Upper lobe of right lung (tissue), 1 donor: ENCODE measurements at places on chromosomes 3 and 15. TPM values are rescaled to one million over a fixed set of nuclear protein-coding genes. Genes with fewer than 3 reads are reported as not detected.

DNA sequence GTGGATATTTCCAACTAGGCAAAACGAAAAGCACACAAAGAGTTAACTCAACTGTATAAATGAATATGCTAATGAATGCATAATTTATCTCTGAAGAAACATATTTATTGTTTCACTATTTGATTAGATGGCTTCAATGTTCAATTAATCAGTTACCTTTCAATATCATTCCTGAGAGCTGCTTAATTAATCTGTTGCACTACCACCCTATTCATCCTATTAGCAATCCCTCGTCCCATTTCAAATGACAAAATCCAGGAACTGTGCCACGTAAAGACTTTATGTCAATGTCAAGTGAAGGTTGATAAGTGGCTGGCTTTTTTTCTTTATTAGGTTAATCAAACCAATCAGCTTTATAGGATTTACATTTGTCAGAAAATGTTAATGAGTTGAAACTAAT lies 82.7 kb downstream of the ALCAM start:
- no peak for DNase-seq
- no peaks in the 10 kb centered on the region for H3K36me3 ChIP-seq
- no peak overlapping the region for H3K4me3 ChIP-seq
- H3K4me1 ChIP-seq, result no peaks in the 10 kb centered on the region
- H3K27me3 ChIP-seq, result no peaks in the 10 kb centered on the region

DNA sequence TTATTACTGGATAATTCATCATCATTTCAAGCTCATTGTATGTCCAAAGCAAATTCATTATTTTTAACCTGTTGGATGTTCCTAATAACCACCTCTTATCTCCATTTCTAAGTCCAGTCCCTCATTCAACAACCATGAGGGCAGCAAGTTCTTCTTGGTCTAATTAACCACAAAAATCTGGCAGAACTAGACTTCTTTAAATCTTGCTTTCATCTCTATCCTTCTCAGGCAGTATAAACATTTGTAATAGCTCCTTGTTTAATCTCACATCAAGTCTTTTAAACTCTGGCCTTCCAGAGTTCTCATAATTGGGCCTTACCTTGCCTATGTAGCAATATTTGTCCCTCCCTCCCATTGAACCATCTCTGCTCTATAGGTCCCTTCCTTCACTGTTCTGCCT lies 17.0 kb upstream of the GHSR start:
- no peak overlapping the region for H3K27ac ChIP-seq
- DNase-seq, result no peak
- H3K4me1 ChIP-seq, result no peaks in the 10 kb centered on the region

- no peak overlapping the region for H3K4me3 ChIP-seq
- H3K27ac ChIP-seq, result no peak overlapping the region
- no peak for DNase-seq
- no peaks in the 10 kb centered on the region for H3K4me1 ChIP-seq
- peaks cover 94% of the 10 kb centered on the region for H3K36me3 ChIP-seq
Measured at GRCh38 chr3:52551118-52551517, 14.7 kb downstream of the UQCC5 start.

GRCh38 chr3:16936233-16936632 lies 51.5 kb downstream of the PLCL2 start:
- H3K4me3 ChIP-seq, result no peak overlapping the region
- H3K27me3 ChIP-seq, result no peaks in the 10 kb centered on the region
- DNase-seq, result no peak
- H3K4me1 ChIP-seq, result no peaks in the 10 kb centered on the region

GRCh38 chr3:81531263-81531662 lies 230.2 kb downstream of the GBE1 start:
- DNase-seq, result no peak
- H3K4me1 ChIP-seq, result no peaks in the 10 kb centered on the region
- no peaks in the 10 kb centered on the region for H3K27me3 ChIP-seq
- H3K4me3 ChIP-seq, result no peak overlapping the region
- no peak overlapping the region for H3K27ac ChIP-seq

- H3K27ac ChIP-seq, result no peak overlapping the region
- H3K4me3 ChIP-seq, result no peak overlapping the region
- peaks cover 50% of the 10 kb centered on the region for H3K4me1 ChIP-seq
- no peak for DNase-seq
Measured at GRCh38 chr3:37964716-37965115, 25.9 kb upstream of the VILL start.

GRCh38 chr3:30646181-30646876 lies 39.9 kb downstream of the TGFBR2 start:
- peak overlapping the region; percentile 34 for H3K27ac ChIP-seq
- no peak overlapping the region for H3K4me3 ChIP-seq
- H3K36me3 ChIP-seq, result peaks cover 68% of the 10 kb centered on the region

The STRC gene
- total RNA-seq, result not detected

DNA sequence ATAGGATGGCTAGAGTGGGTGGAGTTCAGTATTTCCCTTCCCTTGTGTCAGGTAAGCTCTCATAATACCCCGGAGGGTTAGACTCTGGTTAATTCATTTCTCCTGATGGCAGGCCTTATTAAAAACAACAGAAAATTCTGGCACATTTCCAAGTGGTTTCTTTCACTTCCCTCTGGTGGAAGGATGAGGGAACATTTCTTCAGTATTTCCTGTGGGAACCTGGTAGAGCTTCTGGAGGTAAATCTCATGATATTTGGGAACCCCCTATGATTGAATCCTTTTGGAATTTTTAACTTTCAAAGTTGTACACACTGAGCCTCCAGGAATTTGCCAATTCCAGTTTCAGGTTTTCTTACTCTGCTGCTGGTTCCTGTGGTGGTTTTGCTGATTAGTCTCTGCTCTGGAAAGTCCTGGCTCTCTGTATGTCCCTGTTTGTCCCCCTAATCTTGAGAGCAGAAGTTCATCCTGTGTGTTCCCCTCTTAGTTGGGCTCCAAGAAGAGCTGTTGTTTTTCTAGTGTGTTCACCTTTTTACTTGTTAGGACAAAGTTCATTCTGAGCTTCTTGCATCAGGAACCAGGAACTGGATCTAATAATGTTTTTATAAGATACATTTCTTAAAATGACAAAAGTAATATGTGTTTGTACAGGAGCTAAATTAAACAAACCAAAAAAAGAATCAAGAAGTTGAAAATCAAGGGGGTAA lies 12.1 kb downstream of the CHRNA7 start:
- DNase-seq, result no peak
- H3K27ac ChIP-seq, result no peak overlapping the region
- no peaks in the 10 kb centered on the region for H3K36me3 ChIP-seq
- H3K4me3 ChIP-seq, result no peak overlapping the region

DNA sequence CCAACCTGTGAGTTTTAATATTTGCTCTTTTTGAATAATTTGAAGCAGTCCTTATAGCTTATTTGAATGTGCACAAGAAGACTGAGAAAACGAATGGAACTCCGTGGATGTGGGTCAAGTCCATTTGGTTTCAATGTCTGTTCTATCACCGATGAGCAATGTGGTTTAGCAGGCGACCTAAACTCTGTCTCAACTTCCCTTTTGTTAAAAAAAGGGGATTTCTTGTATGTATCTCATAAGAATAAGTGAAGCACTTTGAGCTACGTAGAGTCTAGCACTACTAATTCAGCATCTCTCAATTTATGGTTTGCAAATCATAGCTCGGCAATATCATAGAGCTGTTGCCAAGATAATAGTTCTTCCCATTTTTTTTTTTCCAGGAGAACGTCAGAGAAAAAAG lies 4.6 kb upstream of the SKIL start:
- DNase-seq, result no peak
- H3K27me3 ChIP-seq, result no peaks in the 10 kb centered on the region
- no peak overlapping the region for H3K27ac ChIP-seq
- no peaks in the 10 kb centered on the region for H3K36me3 ChIP-seq
- peaks cover 12% of the 10 kb centered on the region for H3K4me1 ChIP-seq
- no peak overlapping the region for H3K4me3 ChIP-seq

The DNAJB8 gene
- total RNA-seq, result not detected

DNA sequence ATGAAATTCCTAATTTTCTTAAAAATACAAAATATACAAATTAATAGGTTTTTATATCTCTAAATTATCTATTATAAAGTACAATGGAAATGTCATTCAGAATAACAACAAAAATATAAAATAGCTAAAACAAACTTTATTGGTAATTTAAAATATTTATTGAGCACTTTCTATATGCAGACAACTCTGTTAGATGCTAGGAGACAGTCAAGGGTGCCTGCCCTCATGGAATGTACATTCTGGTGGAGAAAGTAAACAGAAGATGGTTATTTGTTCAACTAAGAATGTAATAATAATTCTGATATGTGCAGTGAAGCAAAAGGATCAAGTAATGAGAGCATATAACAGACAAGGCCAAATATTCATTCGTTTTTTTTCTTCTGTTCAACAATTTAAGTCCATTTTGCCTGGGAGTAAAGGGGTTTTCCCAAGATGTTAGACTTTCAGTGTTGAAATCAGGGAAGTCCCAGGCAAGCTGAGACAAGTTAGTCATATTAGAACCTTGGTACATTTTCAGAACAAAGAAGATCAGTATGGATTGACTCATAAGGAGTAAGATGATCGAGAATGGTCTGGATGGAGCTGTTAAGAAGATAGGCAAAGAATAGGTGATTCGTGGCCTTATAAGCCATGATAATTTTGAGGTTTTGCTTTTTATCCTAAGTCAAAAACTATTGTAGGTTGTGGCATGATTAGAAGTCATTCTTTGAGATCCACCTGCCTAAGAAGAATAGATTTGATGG lies 150.2 kb upstream of the MLF1 start:
- DNase-seq, result no peak
- no peak overlapping the region for H3K4me3 ChIP-seq
- no peaks in the 10 kb centered on the region for H3K27me3 ChIP-seq
- no peaks in the 10 kb centered on the region for H3K4me1 ChIP-seq
- H3K27ac ChIP-seq, result no peak overlapping the region
- H3K36me3 ChIP-seq, result no peaks in the 10 kb centered on the region

The FETUB gene
- not detected for total RNA-seq

DNA sequence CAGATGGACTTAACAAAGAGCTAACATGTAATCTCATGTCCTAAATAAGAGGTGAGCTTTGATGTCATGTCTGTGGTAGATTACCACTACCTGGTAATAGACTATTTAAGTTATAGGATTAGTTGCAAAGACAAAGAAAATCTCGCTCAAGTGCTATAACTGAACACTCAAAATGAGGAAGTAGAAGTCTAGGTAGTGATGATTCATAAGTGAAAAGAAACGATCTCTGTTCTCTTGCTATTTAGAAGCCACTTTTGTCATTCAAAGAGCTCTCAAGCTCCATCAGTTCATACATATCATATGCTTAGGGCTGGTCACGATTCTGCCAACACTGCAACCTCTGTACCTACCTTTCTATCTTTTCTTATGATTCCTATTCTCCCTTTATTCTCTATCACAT lies 110.9 kb downstream of the EDEM1 start:
- no peaks in the 10 kb centered on the region for H3K36me3 ChIP-seq
- H3K4me3 ChIP-seq, result no peak overlapping the region
- no peak overlapping the region for H3K27ac ChIP-seq

The SKOR1 gene
- total RNA-seq, result 0.52 TPM

GRCh38 chr3:42036483-42036823 lies 54.7 kb upstream of the TRAK1 start:
- no peaks in the 10 kb centered on the region for H3K27me3 ChIP-seq
- H3K27ac ChIP-seq, result peak overlapping the region; percentile 63
- no peaks in the 10 kb centered on the region for H3K36me3 ChIP-seq
- no peak for DNase-seq
- H3K4me1 ChIP-seq, result peaks cover 57% of the 10 kb centered on the region
- no peak overlapping the region for H3K4me3 ChIP-seq

The CFAP100 gene
- total RNA-seq, result not detected

- H3K4me1 ChIP-seq, result peaks cover 5% of the 10 kb centered on the region
- DNase-seq, result no peak
- H3K27ac ChIP-seq, result no peak overlapping the region
- H3K27me3 ChIP-seq, result no peaks in the 10 kb centered on the region
Measured at GRCh38 chr3:11221818-11222415, 50.3 kb upstream of the ATG7 start.

The RAB7A gene
- total RNA-seq, result 306 TPM

- H3K27ac ChIP-seq, result no peak overlapping the region
- peaks cover 3% of the 10 kb centered on the region for H3K4me1 ChIP-seq
- H3K27me3 ChIP-seq, result no peaks in the 10 kb centered on the region
- H3K36me3 ChIP-seq, result peaks cover 42% of the 10 kb centered on the region
- no peak for DNase-seq
- H3K4me3 ChIP-seq, result no peak overlapping the region
Measured at GRCh38 chr3:169090559-169090958, 573.0 kb downstream of the MECOM start.

- no peaks in the 10 kb centered on the region for H3K27me3 ChIP-seq
- no peak overlapping the region for H3K27ac ChIP-seq
- H3K4me1 ChIP-seq, result no peaks in the 10 kb centered on the region
- H3K4me3 ChIP-seq, result no peak overlapping the region
- H3K36me3 ChIP-seq, result no peaks in the 10 kb centered on the region
- DNase-seq, result no peak
Measured at GRCh38 chr3:133138017-133138416, 99.8 kb downstream of the TMEM108 start.

- no peaks in the 10 kb centered on the region for H3K36me3 ChIP-seq
- no peak for DNase-seq
- no peaks in the 10 kb centered on the region for H3K27me3 ChIP-seq
- H3K27ac ChIP-seq, result no peak overlapping the region
- no peaks in the 10 kb centered on the region for H3K4me1 ChIP-seq
- no peak overlapping the region for H3K4me3 ChIP-seq
Measured at GRCh38 chr3:188834349-188834748, 337.4 kb upstream of the TPRG1 start.

The GOLGA8K gene
- total RNA-seq, result 2.1 TPM

The IGDCC3 gene
- total RNA-seq, result not detected

DNA sequence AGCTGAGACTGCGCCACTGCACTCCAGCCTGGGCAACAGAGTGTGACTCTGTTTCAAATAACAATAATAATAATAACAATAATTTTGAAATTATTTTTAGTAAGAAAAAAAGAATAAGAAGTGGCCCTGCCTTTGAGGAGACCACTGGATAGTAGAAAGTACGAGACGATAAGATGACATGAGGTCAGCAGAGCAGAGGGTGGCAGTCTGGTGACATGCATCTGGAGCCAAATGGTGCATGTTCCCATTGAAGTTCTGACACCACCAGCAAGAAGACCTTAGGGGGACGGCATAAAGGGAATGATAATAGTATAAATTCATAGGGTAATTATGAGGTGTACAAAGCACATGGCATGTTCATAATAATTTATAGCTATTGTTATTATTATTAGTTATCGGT lies 542.2 kb upstream of the TBL1XR1 start:
- H3K36me3 ChIP-seq, result no peaks in the 10 kb centered on the region
- H3K27me3 ChIP-seq, result no peaks in the 10 kb centered on the region
- no peaks in the 10 kb centered on the region for H3K4me1 ChIP-seq
- DNase-seq, result no peak
- no peak overlapping the region for H3K4me3 ChIP-seq

DNA sequence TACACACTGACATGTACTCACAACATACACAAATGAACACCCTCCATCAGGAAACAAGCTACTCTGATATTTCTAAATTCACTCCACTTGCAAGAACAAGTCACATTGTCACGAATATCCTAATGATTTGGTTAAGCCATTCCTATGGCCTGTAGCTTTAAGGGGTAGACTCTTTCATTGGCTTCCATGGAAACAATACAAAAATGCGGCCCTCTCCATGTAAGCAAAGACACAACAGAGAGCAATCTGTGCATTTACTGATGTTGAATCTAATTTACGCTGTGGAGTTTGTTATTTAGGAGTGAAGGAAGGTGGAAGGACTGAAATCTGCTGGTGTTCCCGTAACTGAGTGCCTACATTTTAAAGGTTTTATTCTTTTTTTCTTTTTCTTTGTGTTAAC lies 114.5 kb downstream of the FMN1 start:
- H3K27me3 ChIP-seq, result no peaks in the 10 kb centered on the region
- H3K4me1 ChIP-seq, result no peaks in the 10 kb centered on the region
- DNase-seq, result no peak
- no peak overlapping the region for H3K27ac ChIP-seq

The CPNE9 gene
- total RNA-seq, result 0.90 TPM
